ENCODE measurements at places on chromosomes 4 and X. TPM values are rescaled to one million over a fixed set of nuclear protein-coding genes. Genes with fewer than 3 reads are reported as not detected.

The ALAS2 gene
- 0.72 TPM for total RNA-seq

The SLITRK4 gene
- 0.92 TPM for total RNA-seq

The CFAP99 gene
- not detected for total RNA-seq

The ZIC3 gene
- not detected for total RNA-seq

The SCML1 gene
- 22.8 TPM for total RNA-seq

The TLR7 gene
- 1.3 TPM for total RNA-seq

The S100G gene
- total RNA-seq: not detected

The GSX2 gene
- total RNA-seq: not detected

The SYTL4 gene
- 124 TPM for total RNA-seq

The TRMT10A gene
- total RNA-seq: 5.3 TPM

The APLN gene
- 14.5 TPM for total RNA-seq

The AMOT gene
- total RNA-seq: 16.7 TPM

The NLGN4X gene
- total RNA-seq: 27.5 TPM

The NR3C2 gene
- total RNA-seq: 37.5 TPM

The GDPD2 gene
- total RNA-seq: not detected

The SYNPO2 gene
- total RNA-seq: 171 TPM

The UCP1 gene
- not detected for total RNA-seq

The EDNRA gene
- total RNA-seq: 62.4 TPM

The SLC9B1 gene
- 2.5 TPM for total RNA-seq

The ZXDA gene
- total RNA-seq: 7.0 TPM

The BEND2 gene
- not detected for total RNA-seq

The XAGE1A gene
- not detected for total RNA-seq

The LRIT3 gene
- total RNA-seq: 0.24 TPM

The TRIM75 gene
- not detected for total RNA-seq

The MND1 gene
- not detected for total RNA-seq

The NAT8L gene
- 2.7 TPM for total RNA-seq

The FAAH2 gene
- 34.7 TPM for total RNA-seq

The OTC gene
- 0.18 TPM for total RNA-seq

The BLOC1S4 gene
- 18.9 TPM for total RNA-seq

The ANOS1 gene
- total RNA-seq: 0.99 TPM

The FRMD7 gene
- not detected for total RNA-seq

The CTAG1B gene
- total RNA-seq: not detected

The RHOXF1 gene
- total RNA-seq: 1.4 TPM

The TCEAL6 gene
- total RNA-seq: 3.0 TPM

The ATP8A1 gene
- total RNA-seq: 26.1 TPM

The POU4F2 gene
- not detected for total RNA-seq

The RPS6KA6 gene
- 7.4 TPM for total RNA-seq

The TMEM255A gene
- total RNA-seq: 6.7 TPM

The NKX3-2 gene
- total RNA-seq: 0.74 TPM

The TENM3 gene
- 5.9 TPM for total RNA-seq

The EGFL6 gene
- 0.12 TPM for total RNA-seq

The HS3ST1 gene
- total RNA-seq: 37.0 TPM

The SH3RF1 gene
- 19.7 TPM for total RNA-seq

The FANCB gene
- total RNA-seq: 3.0 TPM

The COL25A1 gene
- 0.95 TPM for total RNA-seq

The NPY5R gene
- not detected for total RNA-seq

The SHROOM3 gene
- total RNA-seq: 1.1 TPM

The EDA gene
- total RNA-seq: 9.1 TPM

The SSX2B gene
- total RNA-seq: not detected

The RNF212 gene
- total RNA-seq: 23.2 TPM

The FAM47B gene
- total RNA-seq: not detected

The CLNK gene
- not detected for total RNA-seq

The DOK7 gene
- 0.24 TPM for total RNA-seq

The DAPP1 gene
- total RNA-seq: 1.6 TPM

The GRPR gene
- not detected for total RNA-seq

The AMBN gene
- not detected for total RNA-seq

The FGA gene
- 2.4 TPM for total RNA-seq
